ENCODE measurements at places on chromosomes 7 and 10. TPM values are rescaled to one million over a fixed set of nuclear protein-coding genes. Genes with fewer than 3 reads are reported as not detected.

The SPACDR gene
- 2.0 TPM for total RNA-seq

- DNase-seq, result peak; percentile 42
Observed at GRCh38 chr10:110387983-110388686, 83.4 kb upstream of the SMNDC1 start.

DNA sequence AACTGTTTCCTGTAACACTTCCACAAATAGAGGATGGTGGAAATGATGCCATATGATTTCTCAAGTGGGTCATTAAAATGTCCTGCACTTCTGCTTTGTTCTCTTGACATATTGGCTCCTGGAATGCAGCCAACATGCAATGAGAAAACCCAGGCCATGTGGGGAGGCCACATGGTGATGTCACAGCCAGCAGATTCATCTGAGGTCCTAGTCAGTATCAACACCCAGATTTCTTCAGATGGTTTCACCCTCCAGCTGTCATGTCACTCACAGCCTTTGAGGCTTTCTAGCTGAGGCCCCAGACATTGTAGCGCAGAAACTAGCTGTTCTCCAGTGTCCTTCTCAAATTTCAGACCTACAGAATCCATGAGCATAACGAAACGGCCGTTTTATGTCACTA, 102.3 kb upstream of the NUPR2 start:
- no peak for DNase-seq

The SSC4D gene
- total RNA-seq, result 0.58 TPM

DNA sequence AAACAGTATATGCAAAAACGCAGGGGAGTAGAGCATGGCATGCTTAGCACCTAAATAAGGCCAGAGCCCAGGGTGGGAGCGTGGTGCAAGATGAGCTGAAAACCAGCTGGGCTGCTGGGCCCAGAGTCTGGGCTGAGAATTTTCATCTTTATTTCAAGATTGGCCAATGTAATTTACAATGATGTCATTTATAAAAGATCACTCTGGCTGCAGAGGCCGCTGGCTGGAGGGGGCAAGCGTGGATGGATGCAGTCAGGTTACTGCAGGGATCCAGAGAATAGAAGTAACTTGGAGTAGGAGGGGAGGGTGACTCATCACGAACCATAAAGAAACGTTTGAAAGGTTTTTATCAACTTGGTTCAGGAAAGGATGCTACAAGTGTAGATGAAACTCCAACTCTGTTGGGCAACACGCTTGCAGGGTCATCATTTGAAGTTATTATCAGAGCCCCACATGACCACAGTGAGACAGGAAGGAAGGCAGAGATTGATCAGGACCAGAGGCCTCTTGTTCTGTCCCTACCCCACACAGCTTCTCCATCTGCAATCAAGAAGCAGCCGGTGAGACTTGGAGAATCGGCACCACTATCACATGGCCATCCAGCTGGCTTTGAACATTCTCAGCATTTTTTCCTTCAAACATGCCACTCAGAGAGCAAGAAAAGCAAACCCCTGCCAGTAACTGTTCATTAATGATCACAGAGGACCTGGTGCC, 49.2 kb downstream of the ODAD2 start:
- no peak for DNase-seq

The TUBB8 gene
- total RNA-seq, result not detected

The IDI2 gene
- not detected for total RNA-seq

- DNase-seq, result no peak
Observed at GRCh38 chr10:58010073-58010702, 257.5 kb downstream of the IPMK start.

DNA sequence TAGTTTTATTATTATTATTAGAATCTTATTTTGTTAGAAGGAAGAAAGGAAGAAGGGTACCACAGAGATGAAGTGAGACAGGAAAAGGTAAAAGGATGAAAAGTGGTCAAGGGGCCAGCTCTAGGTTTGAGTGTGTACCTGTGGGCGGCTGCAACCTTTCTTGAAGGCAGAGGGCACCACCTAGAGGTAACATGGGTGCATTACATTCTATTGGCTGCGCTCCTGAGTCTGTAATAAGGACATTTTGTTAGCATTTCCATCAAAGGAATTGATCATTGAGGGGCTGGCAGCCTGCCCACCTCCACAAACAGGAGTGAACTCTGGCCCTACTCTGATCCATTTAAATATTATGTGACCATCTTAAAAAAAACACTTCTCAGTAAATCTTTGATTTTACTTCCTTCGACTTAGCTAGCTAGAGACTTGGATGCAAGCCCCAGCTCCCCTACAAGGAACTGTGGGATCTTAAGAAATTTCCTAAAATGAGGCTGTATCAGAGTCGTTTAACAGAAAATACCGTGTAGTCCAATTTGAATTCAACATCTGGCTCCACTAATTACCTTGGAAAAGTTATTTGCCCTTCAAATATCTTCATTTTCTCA, 610.4 kb downstream of the IPMK start:
- no peak for DNase-seq

The ITIH5 gene
- total RNA-seq, result 45.0 TPM

- DNase-seq, result no peak
Observed at GRCh38 chr10:30984563-30985328, 46.9 kb downstream of the ZNF438 start.

DNA sequence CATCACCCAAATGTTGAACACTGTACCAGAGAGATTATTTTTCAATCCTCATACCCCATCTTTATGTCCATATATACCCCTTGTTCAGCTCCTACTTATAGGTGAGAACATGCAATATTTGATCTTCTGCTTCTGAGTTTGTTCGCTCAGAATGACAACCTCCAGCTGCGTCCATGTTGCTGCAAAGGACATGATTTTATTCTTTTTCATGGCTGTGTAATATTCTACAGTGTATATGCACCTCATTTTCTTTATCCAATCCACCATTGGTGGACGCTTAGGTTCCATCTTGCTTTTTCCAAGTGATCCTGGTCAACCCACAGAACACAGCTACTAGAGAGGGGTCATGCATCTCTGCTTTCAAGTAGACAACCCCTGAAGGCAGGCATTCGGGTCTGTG, 99.5 kb downstream of the MYL10 start:
- no peak for DNase-seq

- peak; percentile 93 for DNase-seq
Observed at GRCh38 chr10:103645141-103646054, 151.9 kb downstream of the NEURL1 start.

The SORBS1 gene
- 1,478 TPM for total RNA-seq

GRCh38 chr10:45136256-45136655, 135.5 kb downstream of the ZNF22 start:
- no peak for DNase-seq

The SPDYE5 gene
- not detected for total RNA-seq

DNA sequence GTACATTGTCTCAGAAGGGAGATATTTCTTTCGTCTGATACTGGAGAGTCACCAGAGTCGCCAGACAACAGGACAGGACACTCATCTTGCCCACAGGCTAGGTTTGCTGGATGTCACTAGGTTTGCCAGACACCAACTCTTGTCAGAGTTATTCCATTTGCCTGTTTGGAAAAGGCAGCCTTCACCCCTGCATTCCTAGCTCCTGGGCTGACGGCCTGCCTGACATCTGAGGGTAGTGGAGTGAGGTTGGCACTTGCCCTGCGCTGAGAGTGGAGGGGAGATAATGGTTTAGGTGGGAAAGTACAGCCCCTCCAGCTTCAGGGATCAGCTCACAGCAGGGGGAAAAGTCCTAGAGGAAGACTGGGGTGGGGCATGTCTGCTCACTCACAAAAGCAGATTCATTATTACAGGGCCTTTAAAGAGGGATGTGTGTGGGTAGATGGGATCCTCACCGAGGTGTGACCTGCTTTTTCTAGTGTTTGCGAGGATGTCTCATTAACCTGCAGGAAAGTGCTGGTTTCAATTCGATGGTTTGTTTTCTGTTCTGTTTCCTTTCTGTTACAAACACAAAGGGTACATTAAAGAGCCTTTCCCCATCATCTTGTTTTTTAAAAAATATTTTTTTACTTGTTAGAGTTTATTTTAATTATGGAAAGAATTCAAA, 79.3 kb upstream of the TNS3 start:
- no peak for DNase-seq

The PRPS1L1 gene
- total RNA-seq, result not detected

DNA sequence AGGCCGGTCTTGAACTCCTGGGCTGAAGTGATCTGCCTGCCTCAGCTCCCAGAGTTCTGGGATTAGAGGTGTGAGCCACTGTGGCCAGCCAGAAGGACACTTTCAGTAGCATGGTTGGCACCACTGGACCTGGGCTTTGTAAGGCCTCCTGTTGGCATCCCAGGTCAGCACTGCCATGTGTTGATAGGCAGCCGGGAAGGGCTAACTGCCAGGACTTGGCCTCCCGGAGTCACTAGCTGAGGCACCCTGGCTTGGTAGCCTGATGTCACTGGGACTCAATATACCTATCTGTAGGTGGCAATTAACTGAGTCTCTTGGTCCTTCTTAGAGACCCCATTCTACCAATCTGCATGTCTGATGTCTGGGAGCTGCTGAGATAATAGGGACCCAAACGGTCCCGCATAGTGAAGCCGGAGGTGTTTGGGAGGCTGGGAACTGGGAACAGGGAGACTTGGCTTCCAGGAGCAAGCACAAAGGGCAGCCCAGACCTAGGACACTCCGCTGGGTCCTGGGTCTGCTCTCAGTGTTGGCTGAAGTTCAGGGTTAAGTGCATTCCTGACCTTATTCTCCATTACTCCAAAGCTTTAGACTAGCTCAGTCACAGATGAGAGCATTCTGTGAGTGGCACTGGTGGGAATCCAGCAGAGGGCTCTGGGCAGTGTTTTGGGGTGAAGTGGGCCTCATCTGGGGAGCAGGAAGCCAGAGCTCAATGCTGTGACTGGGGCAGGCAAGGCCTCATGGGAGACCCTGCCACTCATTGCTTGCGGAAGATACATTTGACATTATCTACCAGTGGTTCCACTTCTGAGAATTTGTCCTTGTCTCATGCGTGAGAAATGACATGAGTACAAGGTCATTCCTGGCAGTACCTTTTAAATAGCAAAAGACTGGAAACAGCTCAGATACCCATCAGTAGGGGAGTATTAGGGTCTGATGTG, 2.7 kb downstream of the LHPP start:
- DNase-seq, result no peak

Data from aorta (tissue), 5 donors.